Substantia nigra (tissue), 51 donors: ENCODE measurements at places on chromosomes 6 and 20.

DNA sequence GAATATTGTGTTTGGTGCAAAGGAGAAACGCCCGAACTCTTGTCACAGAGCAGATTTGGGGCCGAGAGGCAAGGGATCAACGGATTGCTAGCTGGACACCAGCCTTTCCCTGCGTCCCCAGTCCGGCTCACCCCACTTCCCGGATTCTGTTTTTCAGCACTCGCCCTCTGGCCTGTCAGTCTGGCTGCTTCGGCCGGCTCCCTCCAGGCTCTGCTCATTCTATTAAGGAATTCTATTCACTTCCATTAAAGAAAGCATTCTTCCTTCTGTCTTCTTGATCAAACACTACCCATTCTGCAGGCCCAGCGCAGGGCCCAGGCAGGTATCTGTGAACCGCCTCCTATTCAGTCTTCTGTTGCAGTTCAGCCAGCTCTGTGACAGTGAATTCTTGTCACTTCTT, 91.7 kb downstream of the RNF182 start:
- no peak for DNase-seq

GRCh38 chr6:168589275-168589674, 148.3 kb downstream of the SMOC2 start:
- no peak for DNase-seq

DNA sequence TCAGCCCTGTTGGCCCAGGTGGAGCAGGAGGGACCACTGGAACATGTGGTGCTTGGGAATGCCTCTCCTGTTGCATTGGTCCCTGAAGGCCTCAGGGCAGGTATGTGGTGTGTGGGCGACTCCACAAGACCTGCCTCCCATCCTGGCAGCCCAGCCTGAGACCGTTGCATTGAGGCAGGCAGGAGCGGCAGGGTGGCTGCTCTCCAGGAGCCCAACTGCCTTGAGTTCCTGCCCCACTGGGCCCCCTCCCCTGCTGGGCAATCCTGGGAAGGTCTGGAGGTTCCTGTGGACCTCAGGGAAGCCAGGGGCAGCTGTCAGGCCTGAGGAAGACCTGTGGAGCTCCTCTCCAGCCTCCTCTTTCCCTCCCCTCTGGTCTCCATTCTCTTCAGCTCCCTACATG, 19.8 kb downstream of the MAVS start:
- DNase-seq = no peak

GRCh38 chr6:143731789-143732188, 54.0 kb downstream of the PHACTR2 start:
- DNase-seq = no peak

DNA sequence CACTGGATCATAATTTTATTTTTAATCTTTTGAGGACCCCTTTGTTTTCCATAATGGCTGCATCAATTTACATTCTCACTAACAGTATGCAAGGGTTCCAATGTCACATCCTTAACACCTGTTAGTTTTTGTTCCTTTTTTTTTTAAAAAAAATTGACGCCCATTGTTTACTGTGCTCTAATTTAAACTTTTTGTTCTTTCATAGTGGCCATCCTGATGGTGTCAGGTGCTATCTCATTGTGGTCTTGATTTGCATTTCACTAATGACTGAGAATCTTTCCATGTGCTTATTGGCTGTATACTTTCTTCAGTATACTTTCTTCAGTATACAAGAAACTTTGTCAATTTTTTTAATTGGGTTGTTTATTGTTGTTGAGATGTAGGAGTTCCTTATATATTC, 347.0 kb downstream of the RNGTT start:
- DNase-seq = no peak

GRCh38 chr6:7468382-7469081, 72.9 kb upstream of the DSP start:
- DNase-seq = no peak

GRCh38 chr20:2397595-2398145, 17.0 kb downstream of the TGM6 start:
- no peak for DNase-seq

GRCh38 chr6:79526897-79527296, 10.3 kb downstream of the LCA5 start:
- DNase-seq = no peak

- no peak for DNase-seq
These were observed 2.5 kb upstream of the SRSF12 start for GRCh38 chr6:89120371-89120770.

DNA sequence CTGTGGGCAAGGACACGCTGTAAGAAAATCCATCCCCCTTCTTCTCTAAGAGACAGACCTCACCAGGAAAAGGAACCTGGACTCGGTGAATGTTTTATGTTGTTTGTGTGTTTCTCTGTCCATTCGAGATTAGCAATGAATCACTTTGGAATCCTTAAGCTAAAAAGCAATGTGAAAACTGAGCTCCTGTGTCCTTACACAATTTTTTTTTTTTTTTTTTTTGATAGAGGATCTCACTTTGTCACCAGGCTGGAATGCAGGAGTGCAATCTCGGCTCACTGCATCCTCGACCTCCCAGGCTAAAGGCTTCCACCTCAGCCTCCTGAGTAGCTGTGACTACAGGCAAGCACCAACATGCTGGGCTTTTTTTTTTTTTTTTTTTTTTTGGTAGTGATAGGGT, 32.1 kb downstream of the BFSP1 start:
- no peak for DNase-seq

GRCh38 chr6:111449129-111449528, 33.9 kb downstream of the REV3L start:
- no peak for DNase-seq

- DNase-seq = no peak
These were observed 362.7 kb upstream of the MMS22L start for GRCh38 chr6:97645757-97646156.

DNA sequence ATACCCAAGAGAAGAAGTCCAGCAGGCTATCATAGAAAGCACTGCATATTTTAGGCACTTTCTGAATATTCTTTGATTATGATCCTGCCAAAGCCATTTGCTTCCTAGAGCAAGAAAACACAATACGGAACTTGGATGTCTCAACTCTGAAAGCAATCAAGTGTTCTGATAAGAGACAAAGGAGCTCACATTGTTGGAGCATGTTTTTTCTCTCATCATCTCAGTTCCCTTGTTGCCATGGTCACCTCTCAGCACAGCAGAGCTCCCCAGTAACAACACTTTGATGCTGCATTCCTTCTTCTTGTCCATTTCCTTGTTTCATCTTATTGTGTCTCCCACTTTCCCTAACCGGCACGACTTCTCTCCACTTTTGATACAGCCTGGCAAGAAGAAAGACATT, 168.7 kb upstream of the FUT9 start:
- no peak for DNase-seq

DNA sequence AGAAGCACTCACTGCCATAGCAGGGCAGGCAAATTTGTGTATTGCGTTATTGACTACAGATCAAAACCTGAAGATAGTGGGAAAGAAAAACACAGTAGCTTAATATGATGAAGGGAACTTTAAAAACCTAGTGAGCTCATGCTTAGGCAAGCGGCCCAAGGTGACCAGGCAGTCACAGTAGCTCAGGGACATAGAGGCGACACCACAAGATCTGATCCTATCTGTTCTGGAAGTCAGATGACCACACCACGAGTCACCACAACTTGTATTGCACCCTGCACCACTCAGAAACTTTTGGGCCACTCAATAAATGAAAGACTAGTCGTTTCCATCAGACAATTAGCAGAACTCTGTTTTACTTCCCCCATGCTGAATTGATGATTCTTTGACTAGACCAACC, 4.9 kb downstream of the CLIC5 start:
- no peak for DNase-seq

GRCh38 chr6:4071330-4071729, 7.6 kb downstream of the FAM217A start:
- DNase-seq = no peak

DNA sequence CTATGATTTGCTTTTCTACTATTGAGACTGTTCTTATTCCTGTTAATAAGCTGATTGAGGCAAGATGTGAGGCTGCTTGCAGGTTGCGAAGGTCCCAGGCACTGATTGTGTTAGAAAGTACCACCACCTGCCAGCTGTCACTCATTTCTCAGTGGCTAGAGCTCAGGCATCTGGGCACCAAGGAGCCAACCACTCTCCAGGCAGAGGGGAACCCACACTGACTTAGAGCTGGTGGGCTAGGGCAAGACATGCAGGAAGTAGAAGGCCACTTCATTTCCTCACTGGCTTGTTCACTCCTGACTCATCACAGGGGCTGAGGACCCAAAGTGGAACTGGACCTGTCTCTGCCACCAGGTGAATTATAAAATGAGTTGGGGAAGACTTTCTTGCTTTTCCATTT, 7.8 kb upstream of the DLL1 start:
- DNase-seq = no peak

DNA sequence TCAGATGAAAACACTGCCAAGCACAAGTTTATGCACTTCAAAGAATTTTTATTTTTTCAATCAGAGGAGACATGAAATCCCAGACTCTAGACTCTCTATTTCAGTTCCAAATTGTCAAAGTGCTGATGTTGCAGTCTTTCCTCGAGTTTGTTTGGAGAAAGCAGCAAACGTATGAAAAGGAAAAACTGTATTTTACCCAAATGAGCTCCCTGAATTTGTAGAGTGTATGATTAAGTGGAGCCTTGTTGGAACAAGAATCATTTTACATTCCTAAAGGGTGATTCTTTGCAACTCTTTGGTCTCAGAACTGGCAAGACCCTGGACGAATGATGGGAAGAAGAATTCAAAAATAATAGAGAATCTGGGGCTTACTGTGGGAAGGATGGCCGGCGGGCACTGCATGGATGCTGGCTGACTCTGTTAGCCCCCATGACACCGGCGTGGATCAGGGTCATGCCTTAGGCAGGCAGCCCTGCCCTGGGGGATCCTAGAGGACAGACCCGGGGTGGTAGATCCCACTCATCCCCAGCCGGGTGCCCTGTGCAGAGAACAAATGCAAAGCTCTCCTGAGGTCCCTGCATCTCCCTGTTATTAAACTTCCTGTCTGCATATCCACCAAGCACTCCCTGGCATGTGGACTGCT, 207.4 kb downstream of the FNDC1 start:
- DNase-seq = no peak

- no peak for DNase-seq
These were observed 73.3 kb downstream of the ADGRG6 start for GRCh38 chr6:142374965-142375733.

DNA sequence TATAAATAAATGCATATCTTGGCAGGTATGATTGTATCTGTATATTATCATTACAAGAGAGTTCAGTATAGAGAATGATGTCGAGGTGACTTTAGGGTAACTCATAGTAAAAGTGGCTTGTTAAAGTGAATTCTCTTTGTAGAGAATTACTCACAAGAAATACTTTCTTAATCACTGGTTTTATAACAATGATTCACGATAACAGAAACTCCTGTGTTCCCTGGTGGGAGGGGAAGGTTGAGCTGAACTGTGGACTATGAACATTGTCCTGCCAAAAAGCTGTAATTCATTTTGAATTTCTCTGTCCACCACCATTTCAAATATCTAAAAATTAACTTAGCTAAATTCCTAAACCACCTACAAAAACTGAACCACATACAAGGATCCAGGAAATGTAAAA, 7.7 kb downstream of the TPMT start:
- DNase-seq = no peak

DNA sequence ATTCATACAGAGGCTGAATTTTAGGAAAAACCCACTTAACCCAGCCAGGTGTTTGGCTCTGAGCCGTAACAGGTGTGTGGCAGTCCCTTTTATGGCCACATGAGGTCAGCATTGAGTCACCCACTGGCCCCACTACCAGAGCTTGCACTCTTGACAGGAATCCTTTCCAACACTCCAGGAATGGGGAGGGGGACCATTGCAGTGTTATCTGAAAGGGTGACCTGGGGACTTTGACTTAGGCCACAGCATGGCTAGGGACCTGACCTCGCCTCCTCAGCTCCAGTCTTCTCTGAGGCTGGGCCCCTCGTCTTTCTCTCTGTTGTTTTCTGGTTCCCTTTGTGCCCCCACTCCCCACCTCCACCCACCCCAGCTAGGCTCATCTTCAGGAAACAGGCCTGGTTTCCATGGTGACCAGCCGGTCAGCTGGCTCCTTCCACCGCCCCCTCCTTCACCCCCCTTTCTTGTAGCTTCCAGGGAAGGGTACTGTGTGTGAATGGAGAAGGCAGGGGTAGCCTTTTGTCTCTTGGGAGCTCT, 2.1 kb upstream of the TMEM151B start:
- DNase-seq = no peak

DNA sequence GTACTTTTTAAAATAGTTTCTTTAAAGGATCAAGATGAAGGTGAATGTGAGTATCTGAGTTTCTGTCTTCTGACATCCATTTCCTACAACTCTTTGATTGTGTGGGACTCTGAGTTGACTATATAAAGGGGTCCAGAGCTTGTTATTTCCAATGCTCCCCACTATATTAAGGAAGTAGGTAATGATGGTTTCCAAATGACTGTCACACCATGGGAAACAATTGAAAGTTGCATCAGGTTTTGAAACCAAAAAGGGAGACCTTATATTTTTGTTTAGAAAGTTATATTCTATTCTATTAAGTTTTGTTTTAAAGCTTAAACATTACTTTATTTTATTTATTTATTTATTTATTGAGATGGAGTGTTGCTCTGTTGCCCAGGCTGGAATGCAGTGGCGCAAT, 11.2 kb downstream of the CASS4 start:
- DNase-seq = no peak

DNA sequence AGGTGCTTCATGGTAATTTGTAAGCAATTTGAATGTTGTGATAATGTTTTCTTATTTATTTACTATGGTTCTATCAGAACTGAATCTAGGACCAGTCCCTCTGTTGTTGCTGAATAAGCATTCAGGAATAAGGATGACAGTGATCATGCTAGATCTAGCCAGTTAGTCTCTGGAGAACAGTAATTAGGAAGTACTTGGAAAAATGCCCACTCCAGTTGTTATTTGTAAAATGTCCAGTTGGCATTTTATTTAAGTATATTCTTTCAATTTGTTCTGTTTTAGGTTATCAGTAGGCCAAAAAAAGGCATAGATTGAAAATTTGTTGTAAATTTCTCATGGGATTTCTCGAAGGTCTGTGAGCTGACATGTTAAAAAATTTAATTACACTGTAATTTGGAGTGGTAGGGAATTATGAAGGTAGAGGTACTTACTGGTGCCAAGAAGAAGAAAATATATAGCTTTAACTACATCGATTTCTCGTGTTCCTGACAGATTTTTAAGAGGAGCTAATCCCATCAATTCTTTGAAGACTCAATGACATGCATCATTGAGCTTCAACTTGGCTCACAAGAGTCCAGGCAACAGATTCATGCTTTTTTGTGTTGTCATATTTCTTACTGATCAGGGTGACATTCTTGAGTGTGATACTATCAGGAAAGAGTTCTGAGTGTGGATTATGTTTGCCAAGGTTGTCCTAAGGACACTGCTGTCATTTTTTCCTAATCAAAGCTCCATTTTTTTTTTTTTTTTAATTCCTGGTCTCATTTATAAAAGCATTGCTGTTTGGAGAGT, 177.3 kb downstream of the CARMIL1 start:
- DNase-seq = no peak
